ENCODE measurements at places on chromosomes 5 and 9.

DNA sequence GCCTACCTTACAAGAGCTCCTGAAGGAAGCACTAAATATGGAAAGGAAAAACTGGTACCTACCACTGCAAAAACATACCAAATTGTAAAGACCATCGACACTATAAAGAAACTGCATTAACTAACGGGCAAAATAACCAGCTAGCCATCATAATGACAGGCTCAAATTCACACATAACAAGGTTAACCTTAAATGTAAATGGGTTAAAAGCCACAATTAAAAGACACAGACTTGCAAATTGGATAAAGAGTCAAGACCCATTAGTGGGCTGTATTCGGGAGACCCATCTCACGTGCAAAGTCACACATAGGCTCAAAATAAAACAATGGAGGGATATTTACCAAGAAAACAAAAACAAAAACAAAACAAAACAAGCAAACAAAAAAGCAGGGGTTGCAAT, 49.4 kb downstream of the POU5F2 start:
- DNase-seq, result no peak

DNA sequence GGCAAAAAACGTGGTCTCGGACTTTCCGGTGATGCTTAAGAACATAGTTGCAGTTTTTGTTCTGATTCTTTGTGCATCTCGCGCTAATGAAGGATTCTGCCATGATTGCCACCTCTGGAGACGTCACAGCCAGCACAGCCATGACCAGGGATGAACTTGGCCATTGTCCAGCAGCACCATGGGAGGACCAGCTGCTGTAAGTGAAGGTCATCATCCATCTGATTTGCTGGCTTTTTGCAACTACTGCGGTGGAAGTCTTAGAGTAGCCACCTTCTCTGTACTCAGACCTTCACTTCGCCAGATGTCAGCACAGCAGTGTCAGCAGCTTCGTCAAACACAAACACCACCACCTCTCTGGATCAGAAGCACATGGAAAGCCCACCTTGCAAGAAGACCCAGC, 45.7 kb downstream of the NSUN2 start:
- no peak for DNase-seq

GRCh38 chr9:80649001-80649420, 1040.3 kb downstream of the TLE1 start:
- peak; percentile 75 for DNase-seq

- no peak for DNase-seq
These were observed 87.6 kb downstream of the FREM1 start for GRCh38 chr9:14822666-14823065.

DNA sequence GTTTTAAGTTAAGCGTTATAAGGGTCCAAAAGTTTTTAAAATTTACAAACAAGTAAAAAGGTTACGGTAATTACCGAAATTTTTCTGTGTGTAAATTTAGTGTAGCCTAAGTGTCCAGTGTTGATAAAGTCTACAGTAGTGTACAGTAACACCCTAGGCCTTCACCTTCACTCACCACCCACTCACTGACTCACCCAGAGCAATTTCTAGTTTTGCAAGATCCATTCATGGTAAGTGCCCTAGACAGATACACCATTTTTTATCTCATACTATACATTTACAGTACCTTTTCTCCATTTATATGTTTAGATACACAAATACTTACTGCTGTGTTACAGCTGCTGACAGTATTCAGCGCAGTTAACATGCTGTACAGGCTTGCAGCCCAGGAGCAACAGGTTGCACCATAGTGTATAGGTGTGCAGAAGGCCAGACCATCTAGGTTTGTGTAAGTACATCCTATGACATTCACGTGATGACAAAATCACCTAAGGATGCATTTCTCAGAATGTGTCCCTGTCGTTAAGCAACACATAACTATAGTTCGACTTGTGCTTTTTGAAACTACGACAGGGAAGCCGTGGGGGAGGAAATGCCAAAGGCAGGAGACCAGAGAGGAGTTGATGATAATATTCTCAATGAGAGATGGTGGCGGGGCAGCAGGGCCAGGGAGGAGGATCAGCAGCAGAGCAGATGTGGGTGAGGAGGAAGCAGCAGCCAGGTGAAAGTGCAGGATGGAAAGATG, 48.6 kb downstream of the PSMB7 start:
- peak; percentile 52 for DNase-seq

DNA sequence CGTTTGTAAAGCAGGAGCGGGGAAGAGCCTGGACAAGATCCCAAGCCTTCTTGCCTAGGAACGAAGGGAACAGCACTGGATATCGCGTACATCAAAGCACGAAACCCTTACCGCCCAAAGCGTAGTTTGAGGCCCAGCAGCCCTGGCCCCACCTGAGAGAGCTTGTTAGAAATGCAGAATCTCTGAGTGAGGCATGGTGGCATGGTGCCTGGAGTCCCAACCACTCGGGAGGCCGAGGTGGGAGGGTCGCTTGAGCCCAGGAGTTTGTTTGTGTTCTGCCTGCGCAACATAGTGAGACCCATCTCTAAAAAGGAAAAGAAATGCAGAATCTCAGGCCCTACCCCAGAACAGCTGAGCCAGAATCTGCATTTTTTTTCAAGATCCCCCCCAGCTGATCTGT, 90.6 kb downstream of the AMBP start:
- DNase-seq, result no peak

DNA sequence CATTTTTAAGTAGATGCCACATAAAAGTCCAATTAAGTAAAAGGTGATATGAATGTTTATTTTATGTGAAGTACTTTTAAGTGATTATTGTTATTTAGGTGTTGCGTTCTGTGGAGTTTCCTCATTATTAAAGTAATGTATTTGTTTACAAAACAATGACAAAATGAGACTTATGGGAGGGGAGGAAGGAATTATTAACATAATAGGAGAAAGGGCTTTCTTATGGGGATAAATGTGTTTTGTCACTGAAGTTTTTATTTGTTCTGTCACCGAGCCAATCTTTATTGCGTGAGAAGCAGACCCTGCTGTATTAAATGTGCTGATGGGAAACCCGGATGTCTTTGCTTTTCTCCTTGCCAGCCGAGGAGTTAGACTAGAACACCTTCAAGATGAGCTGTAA, 44.5 kb downstream of the TRIO start:
- DNase-seq, result no peak

DNA sequence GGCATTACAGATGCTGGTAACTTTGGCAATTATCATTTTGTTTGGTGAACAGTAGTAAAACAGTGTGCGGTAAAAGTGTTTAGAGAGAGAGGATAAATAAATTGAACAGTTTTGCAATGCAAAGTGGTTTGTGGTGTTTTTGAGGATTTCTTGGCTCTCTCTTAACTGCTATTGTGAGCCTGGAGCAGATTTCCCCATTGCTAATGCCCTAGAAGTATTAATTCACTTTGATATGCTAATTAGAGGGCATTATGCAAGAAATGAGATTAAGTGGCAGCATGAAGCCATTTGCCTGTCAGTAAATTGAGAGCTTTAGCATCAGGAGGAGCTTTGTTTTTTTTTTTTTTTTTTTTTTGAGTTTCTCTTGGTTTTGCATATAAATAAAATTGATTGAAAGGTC, 8.2 kb downstream of the PBX3 start:
- no peak for DNase-seq

- DNase-seq, result no peak
These were observed 367 bp downstream of the PCDHB4 start for GRCh38 chr5:141121985-141122384.

DNA sequence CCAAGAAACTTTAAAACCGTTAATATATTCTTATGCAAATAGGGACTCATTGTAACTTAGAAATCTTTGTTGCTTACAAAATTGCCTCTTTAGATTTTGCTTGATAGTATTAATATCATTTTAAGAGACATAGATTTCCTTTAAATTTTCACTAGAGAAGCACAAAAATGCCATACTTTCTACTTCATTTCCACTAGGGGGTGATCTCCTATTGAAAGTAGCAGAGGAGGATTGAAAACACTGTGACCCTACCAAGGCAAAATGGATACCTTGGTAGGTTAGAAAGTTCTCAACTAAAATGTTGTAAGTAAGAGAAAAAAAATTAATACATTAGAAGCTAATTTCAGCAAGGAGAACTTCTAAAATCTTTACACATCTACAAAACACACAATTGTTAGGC, 204.9 kb downstream of the CHSY3 start:
- peak; percentile 50 for DNase-seq

DNA sequence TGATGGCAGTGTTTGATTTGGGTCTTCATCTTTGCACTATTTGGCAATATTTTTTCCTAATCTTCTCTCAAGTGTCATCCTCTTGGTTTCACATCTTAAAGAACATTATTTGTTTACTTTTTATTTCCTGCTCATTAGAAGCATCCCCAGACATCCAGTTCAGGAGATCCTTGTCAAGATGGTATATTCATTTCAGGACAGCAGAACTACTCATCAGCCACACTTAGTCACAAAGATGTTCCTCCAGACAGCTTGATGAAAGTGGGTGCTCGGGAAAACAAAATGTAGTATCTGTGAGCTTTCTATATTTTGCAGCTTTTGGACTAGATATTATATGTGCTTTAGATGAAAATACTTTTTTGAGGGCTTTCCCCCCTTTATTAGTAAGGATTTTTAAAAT, 72.1 kb upstream of the SREK1 start:
- DNase-seq, result no peak

DNA sequence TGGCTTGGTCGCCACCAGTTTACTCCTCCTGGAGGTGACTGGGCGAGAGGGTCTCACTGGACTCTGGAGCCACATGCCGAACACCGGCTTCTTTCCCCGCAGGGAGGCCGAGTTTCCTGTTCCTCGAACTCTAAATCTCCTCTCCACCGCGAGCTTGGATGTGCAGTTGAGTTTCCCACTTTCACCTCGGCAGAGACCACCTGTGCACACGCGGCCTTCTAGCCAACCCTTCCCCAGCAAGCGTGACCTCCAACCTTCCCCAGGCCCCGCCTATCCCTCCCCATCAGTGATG, 380.1 kb downstream of the IRX2 start:
- no peak for DNase-seq

- DNase-seq, result no peak
These were observed 206.1 kb downstream of the SLIT3 start for GRCh38 chr5:169094586-169095409.

- no peak for DNase-seq
These were observed 145.9 kb downstream of the FANCC start for GRCh38 chr9:95171596-95171995.

- DNase-seq, result no peak
These were observed 51.0 kb downstream of the C5orf22 start for GRCh38 chr5:31583129-31583528.

GRCh38 chr5:16064135-16064893, 115.3 kb downstream of the MARCHF11 start:
- DNase-seq, result no peak

GRCh38 chr9:103681435-103681834, 412.7 kb upstream of the SMC2 start:
- DNase-seq, result no peak
